ENCODE measurements at places on chromosomes 2 and 18.

GRCh38 chr2:66164470-66164869 lies 270.5 kb upstream of the MEIS1 start:
- no peak for DNase-seq

DNA sequence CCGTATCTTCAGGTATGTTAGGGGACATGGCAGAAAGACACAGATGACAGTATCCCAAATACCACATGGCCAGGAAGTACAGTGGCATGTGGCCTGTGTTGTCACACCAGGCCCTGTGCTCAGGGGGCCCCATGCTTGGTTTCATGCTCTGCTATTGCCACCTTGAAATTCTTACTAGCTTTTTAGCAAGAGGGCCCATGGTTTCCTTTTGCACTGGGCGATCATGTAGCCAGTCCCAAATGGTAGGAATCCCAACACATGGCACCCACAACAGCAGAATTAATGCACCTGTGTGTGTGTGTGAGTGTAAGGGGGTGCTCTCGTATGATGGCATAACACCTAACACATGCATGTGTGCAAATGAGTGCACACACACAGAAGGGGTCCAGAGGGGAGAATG lies 39.2 kb downstream of the MYO7B start:
- DNase-seq = no peak

DNA sequence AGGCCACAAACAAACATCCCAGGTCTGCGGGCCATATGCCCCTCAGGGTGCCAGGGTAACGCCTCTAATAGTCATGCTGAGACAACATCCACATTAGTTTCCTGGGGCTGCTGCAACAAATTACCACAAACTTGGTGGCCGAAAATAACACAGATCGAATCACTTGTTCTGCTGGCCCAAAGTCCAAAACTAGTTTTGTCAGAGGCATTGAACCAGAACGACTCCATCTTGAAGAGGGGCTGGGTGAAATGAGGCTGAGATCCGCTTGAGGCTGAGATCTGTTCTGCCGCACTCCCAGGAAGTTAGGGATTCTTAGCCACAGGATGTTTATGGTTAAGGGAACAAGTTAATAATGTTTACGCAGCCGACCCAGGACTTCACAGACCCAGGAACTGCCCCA lies 66.7 kb downstream of the COPS8 start:
- DNase-seq = no peak

- no peak for DNase-seq
These were observed 14.7 kb upstream of the MAPRE2 start for GRCh38 chr18:35026407-35027061.

- DNase-seq = peak; percentile 75
These were observed 37.8 kb upstream of the MRPL19 start for GRCh38 chr2:75608684-75609333.

- DNase-seq = no peak
These were observed 2.0 kb downstream of the ACAA2 start for GRCh38 chr18:49811151-49811938.

GRCh38 chr2:202718614-202719013 lies 83.8 kb downstream of the FAM117B start:
- no peak for DNase-seq

DNA sequence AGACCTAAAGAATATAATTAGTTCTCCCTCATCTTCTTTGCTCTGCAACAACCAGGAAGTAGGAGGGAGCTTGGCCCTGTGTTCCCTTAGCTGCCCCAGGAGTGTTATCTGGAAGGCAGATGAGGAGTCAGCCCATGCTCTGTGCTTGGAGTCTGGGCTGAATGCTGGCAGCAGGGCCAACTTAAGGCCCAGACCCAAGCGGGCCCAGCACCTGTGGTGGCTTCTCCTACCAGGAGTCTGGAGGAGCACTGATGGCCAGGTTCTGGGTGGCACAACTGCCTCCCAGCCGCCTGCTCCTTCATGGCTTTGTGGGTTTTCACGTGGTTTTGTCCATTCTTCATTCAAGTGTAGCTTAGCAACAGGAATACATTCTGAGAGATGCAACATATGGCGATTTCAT lies 1910.7 kb upstream of the LRRTM1 start:
- no peak for DNase-seq

GRCh38 chr18:9058406-9058805 lies 44.1 kb upstream of the NDUFV2 start:
- DNase-seq = no peak

GRCh38 chr2:127231130-127231865 lies 11.2 kb upstream of the CYP27C1 start:
- no peak for DNase-seq

DNA sequence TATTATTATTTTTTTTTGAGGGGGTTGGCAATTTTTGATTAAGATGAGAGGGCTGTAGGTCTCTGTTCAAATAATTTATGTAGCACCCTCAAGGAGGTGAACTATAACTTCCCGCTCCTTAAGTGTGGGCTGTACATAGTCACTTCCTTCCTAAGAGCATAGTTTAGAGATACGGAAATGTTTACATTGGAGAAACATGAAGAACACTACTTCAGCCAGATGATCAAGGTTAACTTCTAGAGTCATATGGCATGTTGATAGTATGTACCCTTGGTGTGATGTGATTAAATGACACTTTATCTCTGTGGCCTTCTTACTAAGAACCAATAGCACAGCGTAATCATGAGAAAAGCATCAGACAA lies 93.7 kb downstream of the MIB1 start:
- no peak for DNase-seq

- DNase-seq = no peak
These were observed 42.1 kb upstream of the RAB27B start for GRCh38 chr18:54786206-54786605.

DNA sequence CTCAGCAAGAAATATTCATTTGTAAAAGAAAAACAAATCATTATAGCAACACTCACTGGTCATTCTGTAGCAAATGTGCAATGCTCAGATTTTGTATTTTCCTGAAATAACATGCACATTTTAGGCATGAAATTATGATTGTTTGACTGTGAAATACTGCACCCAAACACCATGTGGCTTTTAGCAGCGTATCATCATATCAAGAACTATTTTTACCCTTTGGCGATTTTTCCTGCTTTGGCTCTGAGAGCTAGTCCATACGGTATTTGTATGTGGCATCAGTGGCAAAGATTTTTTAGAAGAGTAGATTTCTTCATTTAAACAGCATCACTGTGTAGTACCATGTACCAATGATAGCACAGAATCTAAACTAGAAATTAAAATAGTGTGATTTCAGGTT lies 493.1 kb downstream of the NR4A2 start:
- no peak for DNase-seq

DNA sequence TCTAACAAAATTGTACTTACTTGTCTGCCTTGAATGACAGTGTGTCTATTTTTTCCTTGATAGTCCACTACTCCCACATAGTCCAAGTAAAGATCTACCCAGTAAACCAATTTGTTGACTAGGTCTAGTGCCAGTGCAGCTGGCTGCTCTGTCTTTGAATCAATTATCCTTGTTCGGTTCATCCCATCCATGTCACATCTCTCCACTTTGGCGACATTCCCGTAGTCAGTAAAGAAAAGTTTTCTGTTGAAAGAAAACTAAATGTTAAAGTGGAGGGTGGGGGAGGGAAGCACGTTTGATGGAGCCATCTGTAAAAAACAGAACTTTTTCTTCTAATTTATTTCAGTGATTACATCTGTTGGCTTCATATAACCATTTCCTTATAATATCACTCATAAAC lies 1068.8 kb downstream of the LRP1B start:
- no peak for DNase-seq

- DNase-seq = no peak
These were observed 946.9 kb downstream of the CBLN2 start for GRCh38 chr18:71597219-71597618.

DNA sequence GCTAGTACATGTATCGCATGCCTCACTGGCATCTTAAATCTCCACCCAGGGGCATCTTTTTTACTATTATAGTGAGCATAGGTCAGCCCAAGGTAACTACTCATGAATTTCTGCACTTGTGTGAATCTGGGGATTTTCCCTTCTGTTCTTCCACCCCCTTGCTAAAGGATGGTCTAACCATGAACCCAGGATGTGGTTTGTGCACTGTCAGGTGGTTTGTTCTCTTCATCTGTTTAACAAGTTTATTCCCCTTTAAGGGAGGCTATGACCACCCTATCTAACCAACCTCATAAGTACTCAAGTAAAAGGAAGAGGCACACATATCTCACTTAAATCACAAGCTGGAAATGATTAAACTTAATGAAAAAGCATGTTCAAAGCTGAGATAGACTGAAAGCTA lies 243.0 kb downstream of the RPRM start:
- no peak for DNase-seq

DNA sequence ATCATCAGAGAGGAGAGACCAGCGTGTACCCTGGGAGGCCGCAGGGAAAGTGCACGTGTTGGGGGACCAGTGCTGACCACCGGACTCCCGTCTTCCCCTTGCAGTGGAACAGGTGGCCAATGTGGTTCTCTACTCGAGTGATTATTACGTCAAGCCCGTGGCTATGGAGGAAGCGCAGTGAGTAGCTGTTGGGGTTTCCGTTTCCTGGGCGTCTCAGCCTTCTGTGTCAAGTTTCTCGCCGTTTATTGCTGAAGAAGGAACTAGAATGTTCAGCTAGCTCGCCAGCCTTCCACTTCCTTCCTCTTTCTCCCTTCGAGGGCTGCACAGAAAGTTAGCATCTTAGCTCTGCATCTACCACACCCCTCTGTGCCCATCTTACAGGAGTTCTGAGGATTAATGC lies 22.8 kb upstream of the DGKD start:
- DNase-seq = no peak

- DNase-seq = no peak
These were observed 11.3 kb upstream of the LDLRAD4 start for GRCh38 chr18:13207294-13207693.

GRCh38 chr2:214393796-214394195 lies 17.1 kb upstream of the VWC2L start:
- no peak for DNase-seq

DNA sequence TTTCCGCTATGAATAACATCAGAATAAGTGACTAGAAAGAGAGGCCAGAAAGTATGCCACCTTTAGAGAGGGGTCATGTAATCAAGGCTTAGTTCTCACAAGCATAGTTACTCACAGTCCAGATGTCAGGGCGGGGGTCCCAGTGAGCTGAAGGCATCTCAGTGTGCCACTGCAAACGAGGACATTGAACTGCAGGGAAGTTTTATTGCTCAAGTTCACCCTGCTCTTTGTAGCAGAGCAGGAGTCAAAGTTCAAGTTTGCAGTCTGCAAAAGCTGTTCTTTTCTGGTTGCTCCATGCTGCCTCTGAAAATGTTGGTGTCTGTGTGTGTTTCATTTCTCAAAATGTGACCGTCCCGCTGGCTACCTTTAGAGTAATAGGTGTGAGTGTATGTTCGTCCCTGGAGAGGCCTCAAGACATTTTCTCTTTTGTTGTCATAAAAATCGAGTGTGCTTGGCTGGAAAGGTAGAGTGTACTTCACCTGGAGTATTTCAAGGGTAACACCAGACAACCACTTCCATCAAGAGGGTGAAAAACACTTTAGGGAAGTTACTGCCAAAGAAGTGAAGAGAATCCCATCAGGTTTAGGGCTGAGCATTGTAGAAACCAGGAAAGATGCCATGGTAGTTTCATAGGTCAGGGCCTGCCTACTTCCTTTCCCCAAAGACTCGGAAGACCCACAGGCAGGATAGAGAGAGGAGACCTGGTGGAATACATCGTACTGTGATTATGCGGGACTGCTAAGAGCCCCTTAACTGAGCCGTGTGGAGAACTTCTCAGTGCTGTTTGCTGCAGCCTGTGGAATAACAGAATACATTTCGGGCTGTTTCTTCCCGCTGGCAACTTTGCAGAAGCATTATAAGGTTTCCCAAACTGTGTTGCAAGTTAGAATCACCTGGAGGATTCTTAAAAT lies 89.9 kb downstream of the LYPD6 start:
- DNase-seq = no peak

DNA sequence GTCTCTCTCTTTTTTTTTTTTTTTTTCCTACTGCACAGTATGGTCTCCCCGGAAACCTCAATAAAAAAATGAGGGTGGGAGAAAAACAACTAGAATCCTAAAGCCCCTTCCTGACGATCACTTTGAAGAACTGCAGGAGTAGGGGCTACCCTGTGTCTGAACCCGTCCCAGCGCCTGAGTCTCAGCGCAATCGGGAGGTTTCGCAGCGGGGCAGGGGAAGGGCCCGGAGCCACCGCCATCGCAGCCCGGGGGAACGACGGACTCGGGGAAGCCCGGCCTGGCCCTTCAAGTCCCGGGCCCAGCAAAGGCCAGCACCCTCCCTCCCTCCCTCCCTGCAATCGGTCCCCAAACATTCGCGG lies 411 bp downstream of the NARS1 start:
- DNase-seq = peak; percentile 36

DNA sequence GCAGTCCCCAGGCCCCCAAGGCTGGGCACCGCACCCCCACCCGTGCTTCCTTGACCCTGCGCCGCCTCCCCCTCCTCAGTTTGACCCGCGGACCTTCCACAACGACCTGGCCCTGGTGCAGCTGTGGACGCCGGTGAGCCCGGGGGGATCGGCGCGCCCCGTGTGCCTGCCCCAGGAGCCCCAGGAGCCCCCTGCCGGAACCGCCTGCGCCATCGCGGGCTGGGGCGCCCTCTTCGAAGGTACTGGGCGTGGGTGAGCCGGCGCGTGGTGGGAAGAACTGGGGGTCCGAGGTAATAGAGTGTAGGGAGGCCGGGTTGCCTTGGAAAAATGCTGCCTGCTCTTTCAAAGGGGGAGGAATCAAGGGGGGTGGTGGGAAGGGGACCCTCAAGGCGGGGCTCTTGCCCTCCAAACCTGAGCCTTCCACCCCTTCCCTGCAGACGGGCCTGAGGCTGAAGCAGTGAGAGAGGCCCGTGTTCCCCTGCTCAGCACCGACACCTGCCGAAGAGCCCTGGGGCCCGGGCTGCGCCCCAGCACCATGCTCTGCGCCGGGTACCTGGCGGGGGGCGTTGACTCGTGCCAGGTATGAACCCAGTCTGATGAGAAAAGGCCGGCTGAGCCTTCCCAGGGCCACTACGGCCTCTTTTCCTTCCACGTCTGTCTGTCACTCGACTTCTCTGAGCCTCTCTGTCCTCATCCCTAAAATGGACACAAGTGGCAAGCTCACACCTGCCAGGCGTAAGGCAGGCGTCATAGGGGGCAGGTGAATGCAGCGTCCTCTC lies 2.6 kb downstream of the PRSS56 start:
- DNase-seq = no peak

DNA sequence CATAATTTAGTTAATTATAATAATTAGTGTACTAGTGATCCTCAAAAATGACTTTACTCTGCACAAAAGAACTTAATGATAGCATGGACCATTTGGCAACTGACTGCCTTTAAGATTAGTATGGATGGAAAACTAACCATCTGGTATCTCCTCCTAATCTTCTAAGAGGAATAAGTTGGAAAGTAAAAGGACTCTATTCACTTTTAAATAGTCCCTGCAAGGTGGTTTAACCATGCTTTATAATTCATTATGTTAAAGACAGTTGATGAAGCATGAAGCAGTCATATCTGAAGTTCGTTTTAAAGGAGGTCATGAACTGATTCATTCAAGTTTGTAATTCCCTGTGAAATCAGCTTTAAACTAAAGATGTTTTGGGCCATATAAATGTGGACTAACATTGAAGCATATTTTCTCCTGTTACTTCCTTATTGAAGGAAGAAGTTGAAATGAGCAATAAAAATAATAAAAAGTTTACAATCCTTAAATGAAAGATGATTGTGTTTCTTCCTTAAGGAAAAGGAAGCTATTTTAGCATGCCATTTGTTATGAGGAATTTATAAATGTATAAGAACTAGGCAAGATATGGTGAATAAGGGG lies 446.0 kb downstream of the XIRP2 start:
- DNase-seq = no peak
